Hepatic stellate cell (primary cell): ENCODE measurements at places on chromosomes 6 and 20.

GRCh38 chr6:127496471-127496870 lies 22.7 kb downstream of the MTCL3 start:
- no peak for DNase-seq

GRCh38 chr6:101401792-101402621 lies 8.5 kb downstream of the GRIK2 start:
- DNase-seq = no peak

GRCh38 chr20:40582531-40582930 lies 106.5 kb downstream of the MAFB start:
- DNase-seq = no peak

GRCh38 chr6:169841251-169841650 lies 89.8 kb downstream of the ERMARD start:
- DNase-seq = no peak

GRCh38 chr6:110620065-110620464 lies 143.7 kb upstream of the SLC22A16 start:
- DNase-seq = no peak

- no peak for DNase-seq
These were observed 34.1 kb downstream of the UST start for GRCh38 chr6:148780918-148781436.

- no peak for DNase-seq
These were observed 149.5 kb upstream of the SULF2 start for GRCh38 chr20:47934761-47935160.
